ENCODE measurements at places on chromosomes 16 and 17.

- DNase-seq, result no peak
These were observed 348.6 kb downstream of the SEC14L1 start for GRCh38 chr17:77489239-77489892.

GRCh38 chr16:61730997-61731396, 305.2 kb downstream of the CDH8 start:
- no peak for DNase-seq

DNA sequence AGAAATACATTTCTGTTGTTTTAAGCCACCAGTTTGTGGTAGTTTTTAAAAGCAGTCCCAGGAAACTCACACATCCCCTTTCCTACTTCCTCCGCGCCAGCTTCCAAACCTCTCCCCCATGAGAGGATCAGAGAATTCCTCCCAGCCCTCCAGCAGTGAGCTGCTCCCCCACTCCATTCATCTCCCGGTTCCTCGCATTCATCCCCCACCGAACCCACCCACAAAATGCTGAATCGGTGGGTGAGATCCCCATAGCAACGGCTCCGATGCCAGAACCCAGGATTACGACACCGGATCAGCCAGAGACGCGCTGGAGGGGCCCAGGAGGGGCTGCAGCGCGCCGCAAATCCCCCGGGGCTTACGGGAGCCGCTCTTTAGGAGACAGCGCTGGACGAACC, 251.4 kb upstream of the RPL38 start:
- DNase-seq, result no peak

DNA sequence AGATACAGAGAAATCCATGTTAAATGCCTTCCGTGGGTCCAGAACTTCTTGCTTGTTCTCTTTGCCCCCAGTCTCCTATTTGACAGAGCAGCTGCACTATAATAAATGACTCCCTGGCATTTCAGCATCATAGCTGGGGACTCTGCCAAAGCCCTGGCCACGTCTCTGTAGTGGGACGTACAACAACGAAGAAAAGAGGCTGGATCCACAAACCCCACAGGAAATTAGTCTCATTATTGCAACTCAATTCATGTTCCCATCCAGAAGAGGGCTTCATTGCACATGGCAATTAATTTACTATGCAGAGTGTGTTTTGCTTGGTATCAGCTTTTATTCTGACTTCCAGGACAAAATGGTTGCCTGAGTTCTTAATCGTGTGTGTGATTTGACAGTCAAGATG, 121.3 kb downstream of the CDH13 start:
- peak; percentile 34 for DNase-seq

DNA sequence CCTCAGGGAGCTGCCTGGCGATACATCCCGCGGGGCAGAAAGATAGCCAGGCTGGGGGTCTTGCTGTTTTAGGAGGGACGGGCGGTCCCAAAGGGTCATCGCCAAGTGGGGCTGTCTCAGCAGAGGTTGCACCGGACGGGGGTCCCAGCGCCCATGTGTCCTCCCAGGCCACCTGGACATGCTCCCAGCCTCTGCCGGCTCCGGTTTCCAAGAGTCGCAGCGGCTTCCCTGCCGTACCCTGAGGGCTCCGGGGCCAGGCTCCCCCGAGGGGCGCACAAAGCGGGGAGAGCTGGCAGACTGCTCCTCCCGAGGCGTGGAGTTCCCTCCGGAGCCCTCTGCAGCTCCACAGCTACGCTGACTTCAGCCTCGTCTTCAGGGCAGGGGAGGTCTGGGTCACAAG, 1.2 kb downstream of the TRARG1 start:
- DNase-seq, result no peak
